Activated T-helper 9 cell treated with anti-CD3 and anti-CD28 coated beads, Interleukin-2, amount 50 U/mL, for 16 hours (primary cell): ENCODE measurements at places on chromosomes 7 and 10.

DNA sequence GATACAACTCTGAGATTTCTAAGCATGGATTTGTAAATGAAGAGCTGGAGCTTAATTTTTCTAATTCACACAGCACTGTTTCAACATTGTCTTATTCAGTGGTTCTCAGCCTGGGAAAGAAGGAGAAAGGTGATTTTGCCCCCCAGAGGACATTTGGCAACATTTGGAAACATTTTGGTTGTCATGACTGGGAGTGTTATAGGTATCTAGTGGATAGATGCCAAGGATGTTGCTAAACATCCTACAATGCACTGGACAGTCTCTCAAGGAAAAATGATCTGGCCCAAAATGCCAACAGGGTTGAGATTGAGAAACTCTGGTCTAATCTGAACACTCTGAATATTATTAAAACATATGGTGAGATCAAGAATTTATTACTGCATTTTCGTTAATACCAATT lies 3.8 kb upstream of the CAV2 start:
- DNase-seq, result no peak

- DNase-seq, result no peak
These were observed 168.4 kb upstream of the WNT16 start for GRCh38 chr7:121160150-121161008.

DNA sequence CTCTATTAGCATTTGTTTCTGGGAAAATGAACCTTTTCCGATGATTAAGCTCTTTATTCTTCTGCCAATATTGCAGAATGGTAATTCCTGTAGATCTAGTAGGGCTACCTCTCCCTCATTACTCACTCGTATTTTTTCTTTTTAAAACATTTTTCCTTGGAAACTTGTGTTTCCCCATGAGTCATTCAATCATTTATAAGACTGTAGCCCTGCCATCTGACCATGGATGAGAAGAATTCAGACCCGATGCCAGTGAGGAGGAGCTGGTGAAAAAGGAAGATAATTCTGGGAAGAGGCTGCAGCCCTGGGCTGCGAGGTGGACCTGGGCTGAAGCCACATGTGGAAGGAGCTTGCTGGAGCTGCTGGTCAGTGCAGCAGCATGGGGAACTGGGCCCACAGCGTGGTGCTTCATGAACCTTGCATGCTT lies 242.8 kb downstream of the KLF6 start:
- no peak for DNase-seq

GRCh38 chr10:38146579-38147333 lies 52.6 kb downstream of the ZNF37A start:
- no peak for DNase-seq

- no peak for DNase-seq
These were observed 13.6 kb upstream of the KCND2 start for GRCh38 chr7:120259386-120259785.

DNA sequence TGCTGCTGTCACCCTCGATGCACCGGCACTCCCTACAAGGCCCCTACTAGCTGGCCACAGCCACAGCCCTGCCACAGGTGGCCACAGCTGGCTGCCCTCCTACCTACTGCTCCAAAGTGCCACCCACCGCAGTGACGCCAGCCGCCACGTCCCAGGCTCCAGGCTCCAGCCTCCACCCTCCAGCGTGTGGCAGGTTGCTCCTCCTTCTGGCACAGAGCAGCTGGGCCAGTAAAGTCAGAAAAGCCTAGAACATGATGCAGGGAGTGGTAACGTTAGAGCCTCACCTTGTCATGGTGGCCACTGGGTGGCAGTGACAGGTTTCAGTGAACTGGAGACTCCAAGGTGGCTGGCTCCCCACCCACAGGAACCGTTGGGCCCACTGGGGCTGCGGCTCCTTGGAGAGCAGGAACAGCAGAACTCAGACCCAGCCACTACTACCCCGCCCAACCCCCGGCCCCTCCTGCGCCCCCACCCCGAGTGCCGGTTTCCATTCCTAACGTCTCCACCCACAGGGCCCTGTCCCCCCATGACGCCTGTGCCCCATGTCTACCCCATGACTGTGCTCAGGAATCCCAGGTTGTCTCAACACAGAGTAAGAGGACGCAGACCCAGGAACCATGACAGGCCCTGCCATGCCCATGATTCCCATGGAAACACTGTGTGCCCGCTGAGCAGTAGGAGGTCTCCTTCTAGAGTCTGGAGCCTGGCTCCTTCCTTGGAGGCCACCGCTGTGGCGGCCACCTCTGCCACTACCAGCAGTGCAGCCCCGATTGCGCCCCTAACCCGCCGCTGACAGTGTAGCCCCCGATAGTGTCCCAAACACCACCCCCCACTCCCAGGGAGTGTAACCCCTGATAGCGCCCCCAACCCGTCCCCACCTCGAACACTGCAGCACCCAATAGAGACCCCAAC lies 52.3 kb upstream of the ZNF33B start:
- no peak for DNase-seq

- DNase-seq, result no peak
These were observed 70.5 kb upstream of the ABI1 start for GRCh38 chr10:26931223-26931622.

- DNase-seq, result no peak
These were observed 145.9 kb upstream of the EGR2 start for GRCh38 chr10:62961951-62962523.

DNA sequence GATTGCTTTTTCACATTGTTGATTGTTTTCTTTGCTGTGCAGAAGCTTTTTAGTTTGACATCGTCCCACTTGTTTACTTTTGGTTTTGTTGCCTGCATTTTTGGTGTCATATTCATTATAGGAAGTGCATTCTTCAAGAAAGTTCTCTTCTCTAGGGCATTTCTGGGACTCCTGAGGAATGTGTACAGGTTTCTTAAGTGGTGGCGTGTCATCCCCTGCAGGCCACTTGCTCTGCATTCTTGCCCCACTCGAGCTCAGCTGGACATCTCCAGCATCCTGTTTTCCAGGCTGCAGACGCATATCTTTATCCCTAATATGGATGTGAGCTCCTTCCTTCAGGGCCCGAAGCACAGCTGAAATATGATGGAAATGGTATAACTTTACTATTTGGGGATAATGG lies 255.6 kb upstream of the HABP2 start:
- DNase-seq, result no peak

DNA sequence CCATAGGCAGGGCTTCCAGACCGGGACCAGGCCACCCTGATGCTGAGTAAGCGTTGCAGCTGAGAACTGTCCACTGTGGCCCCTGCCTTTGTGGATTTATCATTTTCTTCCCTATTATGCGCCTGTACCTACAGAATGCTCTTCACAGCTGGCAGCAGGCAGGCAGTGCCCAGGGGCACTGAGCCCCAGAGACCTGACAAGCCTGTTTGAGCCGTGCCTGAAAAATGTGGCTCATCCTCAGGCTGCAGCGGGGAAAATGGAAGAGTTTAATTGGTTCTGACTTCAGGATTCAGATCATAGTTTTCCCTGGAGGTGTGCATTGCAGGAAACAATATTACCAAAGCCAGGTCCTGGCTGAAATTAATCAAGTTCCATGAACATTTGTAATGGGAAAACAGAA lies 200.2 kb downstream of the ZNF438 start:
- no peak for DNase-seq

- no peak for DNase-seq
These were observed 124.2 kb upstream of the BMPER start for GRCh38 chr7:33781167-33781566.

- no peak for DNase-seq
These were observed 397.2 kb downstream of the EXOC4 start for GRCh38 chr7:133650069-133650468.

DNA sequence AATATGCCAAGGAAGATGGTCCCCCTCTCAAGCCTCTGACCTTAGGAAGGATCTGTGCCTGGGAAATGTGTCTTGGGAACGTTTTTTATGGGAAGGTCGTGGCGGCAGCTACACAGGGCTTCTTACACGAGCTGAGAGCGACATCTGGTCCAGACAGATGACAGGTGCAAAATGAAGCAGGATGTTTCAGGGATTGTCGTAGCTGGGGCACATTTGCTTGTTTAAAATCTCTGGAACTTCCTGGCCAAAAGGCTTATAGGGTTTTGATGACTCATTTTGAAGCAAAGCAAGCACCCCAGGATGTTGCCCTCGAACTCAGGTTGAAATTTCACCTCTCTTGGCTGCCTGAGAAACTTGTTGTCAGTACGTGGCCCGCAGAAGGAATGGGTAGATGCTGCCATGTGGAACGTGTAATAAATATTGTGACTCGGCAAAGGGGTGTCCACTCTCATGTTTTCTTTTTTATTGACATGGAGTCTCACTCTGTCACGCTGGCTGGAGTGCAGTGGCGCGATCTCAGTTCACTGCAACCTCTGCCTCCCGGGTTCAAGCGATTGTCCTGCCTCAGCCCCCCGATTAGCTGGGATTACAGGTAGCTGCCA lies 117.5 kb downstream of the CAMK1D start:
- DNase-seq, result no peak

GRCh38 chr10:80567292-80567691 lies 29.6 kb downstream of the SH2D4B start:
- no peak for DNase-seq

- peak; percentile 4 for DNase-seq
These were observed 56.2 kb upstream of the TM9SF3 start for GRCh38 chr10:96642973-96643372.

DNA sequence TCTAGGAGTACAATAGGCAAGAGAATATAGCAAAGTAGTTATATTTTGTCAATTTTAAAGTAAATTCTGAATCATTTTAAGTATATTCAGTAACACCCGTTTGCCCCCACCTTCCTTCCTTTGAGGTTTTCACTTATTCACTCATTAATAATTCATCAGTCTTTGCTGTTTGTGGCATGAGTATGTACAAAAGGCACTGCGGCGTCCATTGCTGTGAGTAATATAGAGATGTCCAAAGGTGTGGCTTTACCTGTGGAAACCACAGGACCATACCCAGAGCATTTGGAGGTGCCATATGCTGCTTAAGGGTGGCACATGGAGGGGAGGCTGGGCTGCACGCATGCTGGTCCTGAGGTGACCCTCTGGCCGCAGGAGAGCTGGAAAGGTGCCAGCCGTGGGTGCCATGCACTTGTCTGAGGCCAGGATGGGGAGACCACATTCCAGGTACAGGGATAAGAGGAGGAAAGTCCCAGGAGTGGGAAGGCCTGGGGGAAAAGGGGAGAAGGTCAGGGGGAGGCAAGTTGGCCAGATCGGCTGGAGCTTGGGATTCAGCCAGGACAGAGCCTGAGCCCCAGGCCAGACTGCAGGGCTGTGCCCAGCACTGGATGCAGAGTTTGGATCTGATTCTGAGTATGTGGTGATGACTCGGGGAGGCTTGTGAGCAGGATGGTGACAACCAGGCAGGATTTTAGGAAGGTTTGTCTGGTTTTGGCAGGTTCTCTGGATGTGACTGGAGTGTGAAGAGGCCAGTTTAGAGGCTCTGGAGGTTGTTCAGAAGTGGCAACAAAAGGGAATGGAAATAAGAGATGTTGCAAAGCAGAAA lies 223.4 kb downstream of the MGMT start:
- DNase-seq, result no peak

DNA sequence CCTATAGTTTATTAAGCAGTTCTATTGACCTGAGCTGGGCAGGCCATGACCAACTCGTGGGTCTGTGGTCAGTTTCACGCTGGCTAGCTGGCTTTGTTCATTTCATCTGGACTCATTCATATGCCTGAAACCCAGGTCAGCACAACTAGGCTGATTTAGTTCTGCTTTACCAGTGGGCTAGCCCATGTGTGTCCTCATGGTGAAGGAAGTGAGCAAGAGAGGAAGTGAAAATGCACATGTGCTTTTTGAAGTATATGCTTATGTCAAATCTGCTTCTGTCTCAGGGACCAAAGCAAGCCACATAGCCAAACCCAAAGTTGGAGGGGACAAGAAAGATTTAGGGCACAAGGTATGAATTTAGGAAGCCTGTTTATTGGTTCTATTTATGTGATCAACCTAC lies 154.5 kb downstream of the RNF133 start:
- DNase-seq, result no peak

GRCh38 chr10:73159038-73159648 lies 8.7 kb downstream of the ECD start:
- peak; percentile 43 for DNase-seq

DNA sequence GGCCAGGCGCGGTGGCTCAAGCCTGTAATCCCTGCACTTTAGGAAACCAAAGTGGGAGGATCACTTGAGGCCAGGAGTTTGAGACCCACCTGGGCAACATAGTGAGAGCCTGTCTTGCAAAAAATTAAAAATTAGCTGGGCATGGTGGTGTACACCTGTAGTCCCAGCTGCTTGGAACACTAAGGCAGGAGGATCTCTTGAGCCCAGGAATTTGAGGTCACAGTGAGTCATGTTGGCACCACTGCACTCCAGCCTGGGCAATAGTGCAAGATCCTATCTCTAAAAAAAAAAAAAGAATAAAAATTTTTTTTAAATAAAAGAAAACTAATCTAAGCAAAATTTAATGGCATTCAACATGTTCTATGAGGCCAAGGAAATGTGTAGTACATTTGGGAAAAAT lies 44.9 kb upstream of the UBN2 start:
- DNase-seq, result no peak

GRCh38 chr10:110947061-110947595 lies 27.7 kb downstream of the SHOC2 start:
- no peak for DNase-seq

- DNase-seq, result no peak
These were observed 656.0 kb downstream of the CNTNAP2 start for GRCh38 chr7:146772601-146773000.

DNA sequence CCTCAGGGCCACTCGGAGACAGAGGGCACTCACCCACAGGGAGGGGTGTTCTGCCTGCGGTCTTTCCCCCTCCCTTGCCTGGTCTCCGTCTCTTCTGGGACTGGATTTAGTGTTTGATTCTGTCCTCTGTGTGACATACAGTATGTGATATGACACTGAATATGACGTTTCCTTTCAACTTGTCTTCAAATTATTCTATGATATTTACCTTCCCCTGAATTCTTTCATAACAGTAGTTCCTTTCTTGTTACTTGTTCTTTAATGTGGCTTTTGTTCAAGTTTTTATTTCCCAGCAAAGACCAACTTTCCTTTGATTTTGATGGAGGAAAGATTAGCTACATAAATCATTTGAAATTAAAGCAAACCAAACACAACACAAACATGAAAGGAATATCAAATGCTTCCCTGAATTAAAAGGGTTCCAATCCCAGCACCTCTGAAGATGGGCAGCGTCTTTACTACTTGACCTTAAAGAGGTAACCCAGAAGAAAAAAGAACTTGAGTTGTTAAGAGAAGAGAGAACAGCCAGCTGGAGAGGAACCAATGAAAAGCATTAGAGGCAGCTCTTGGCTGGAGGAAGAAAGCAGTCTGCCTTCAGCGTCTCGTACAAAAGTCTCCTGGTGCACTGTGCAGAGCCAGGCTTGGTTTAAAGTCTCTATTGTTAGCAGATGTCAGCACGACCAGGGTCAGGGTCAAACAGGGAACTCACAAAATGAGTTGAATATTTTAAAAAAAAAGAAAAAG lies 18.3 kb upstream of the RHEB start:
- no peak for DNase-seq
